Activated CD4-positive, alpha-beta T cell treated with anti-CD3 and anti-CD28 coated beads for 36 hours (primary cell): ENCODE measurements at places on chromosomes 3 and 15. TPM values are rescaled to one million over a fixed set of nuclear protein-coding genes. Genes with fewer than 3 reads are reported as not detected.

- no peaks in the 10 kb centered on the region for H3K27me3 ChIP-seq
- peak overlapping the region; percentile 16 for H3K4me3 ChIP-seq
- peaks cover 27% of the 10 kb centered on the region for H3K36me3 ChIP-seq
- H3K4me1 ChIP-seq = peaks cover 80% of the 10 kb centered on the region
- DNase-seq = peak; percentile 42
Measured at GRCh38 chr15:45645026-45645980, 10.5 kb downstream of the SQOR start.

The KNG1 gene
- not detected for total RNA-seq

GRCh38 chr3:181756645-181757297 is 45.0 kb downstream of the SOX2 start:
- DNase-seq = no peak
- no peak overlapping the region for H3K27ac ChIP-seq
- H3K36me3 ChIP-seq = no peaks in the 10 kb centered on the region
- H3K4me1 ChIP-seq = no peaks in the 10 kb centered on the region
- no peak overlapping the region for H3K4me3 ChIP-seq

- no peak for DNase-seq
- H3K27me3 ChIP-seq = peaks cover 3% of the 10 kb centered on the region
- no peak overlapping the region for H3K4me3 ChIP-seq
- H3K36me3 ChIP-seq = no peaks in the 10 kb centered on the region
- H3K27ac ChIP-seq = no peak overlapping the region
Measured at GRCh38 chr3:129552287-129553050, 9.5 kb downstream of the H1-8 start.

The FANCD2OS gene
- total RNA-seq = not detected
